Right kidney (tissue), 9 donors: ENCODE measurements at places on chromosomes 1 and 21.

- no peak for DNase-seq
Measured at GRCh38 chr1:53554592-53555305, 95.5 kb downstream of the DMRTB1 start.

GRCh38 chr1:24199291-24199900 is 12.3 kb upstream of the IFNLR1 start:
- peak; percentile 51 for DNase-seq

DNA sequence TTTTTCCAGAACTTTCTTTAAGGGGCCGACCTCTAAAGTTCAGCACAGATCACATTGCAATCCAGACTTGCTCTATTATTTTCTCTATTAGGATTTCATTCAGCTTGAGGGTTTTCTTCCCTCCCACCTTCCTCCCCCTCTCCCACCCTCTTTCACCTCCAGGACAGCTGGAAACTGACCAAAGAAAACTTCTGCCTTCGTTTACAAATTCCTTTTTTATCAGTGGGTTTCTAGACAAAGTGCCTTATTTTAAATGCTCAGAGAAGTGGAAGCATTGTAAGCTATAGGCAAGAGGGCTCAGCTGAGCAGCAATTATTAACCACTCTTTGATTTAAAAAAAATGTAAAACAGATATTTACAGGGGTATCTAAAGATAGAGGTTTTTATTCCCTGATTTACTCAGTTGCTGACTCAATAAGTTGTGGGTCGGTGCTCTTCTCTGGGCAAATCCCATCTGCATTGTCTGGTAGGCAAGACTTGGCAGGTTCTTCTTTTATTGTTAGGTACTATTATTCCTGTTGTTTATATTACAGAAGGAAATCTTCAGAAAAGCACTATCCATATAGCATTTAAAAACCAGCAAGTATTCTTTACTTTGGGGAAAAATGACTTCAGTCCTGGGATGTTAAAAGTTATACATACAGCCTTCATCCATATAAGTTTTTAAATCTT is 277.0 kb upstream of the C1orf105 start:
- DNase-seq, result no peak

DNA sequence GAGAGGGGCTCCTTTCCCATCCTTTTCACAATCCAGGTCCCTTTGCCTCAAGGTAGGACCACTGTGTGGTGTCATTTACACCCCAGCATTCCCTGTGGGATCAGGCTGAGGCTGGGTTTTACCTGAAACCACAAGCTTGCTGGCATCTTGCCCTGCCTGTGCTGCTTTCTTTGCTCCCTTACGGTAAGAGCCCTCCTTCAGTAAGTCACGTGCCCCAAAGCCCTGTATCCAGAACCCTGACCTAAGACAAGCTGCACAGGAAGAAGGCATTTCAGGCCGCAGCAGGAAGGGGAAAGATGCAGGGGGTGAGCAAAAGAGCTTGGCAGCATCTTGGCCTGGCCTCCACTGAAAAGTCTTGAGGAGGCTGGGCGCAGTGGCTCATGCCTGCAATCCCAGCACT is 58.4 kb downstream of the KLHDC7A start:
- no peak for DNase-seq

- no peak for DNase-seq
Measured at GRCh38 chr21:36122977-36123376, 11.9 kb upstream of the CBR3 start.

DNA sequence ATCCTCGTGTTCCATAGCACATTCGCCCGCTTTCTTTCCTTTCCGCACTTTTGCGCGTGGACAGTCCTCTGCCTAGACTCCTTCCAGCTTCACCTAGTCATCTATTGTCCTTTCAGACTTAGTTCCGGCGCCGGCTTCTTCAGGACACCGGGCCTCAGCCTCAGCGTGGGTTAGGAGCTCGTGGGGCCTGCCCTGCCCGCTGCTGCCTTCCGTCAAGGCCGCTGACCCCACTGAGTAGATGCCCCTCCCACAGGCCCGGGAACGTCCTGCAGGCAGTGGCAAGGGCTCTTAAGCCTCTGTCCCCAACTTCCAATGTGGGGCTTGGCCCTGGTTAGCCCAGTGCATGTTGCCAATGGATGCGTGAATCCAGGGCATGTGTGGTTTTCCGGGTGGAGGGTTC is 11.4 kb downstream of the DMRTB1 start:
- DNase-seq, result no peak

DNA sequence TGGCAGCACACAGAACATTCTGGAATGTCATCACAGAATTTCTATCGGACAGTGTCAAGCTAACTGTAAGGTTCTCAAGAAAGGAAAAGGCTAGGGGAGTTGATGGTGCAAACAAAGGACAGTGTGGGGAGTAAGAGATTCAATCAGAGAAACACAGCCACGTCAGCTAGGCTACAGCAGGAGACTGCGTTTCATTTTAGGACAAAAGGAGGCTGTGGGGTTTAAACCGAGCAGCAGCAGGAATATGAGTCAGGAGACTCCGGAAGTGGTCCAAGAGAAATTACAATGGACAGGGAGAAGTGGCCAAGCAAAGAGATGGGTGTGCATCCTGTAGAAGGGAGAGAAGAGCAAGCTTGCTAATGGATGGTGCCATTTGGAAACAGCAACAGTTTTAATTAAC is 37.4 kb upstream of the C1orf198 start:
- no peak for DNase-seq

DNA sequence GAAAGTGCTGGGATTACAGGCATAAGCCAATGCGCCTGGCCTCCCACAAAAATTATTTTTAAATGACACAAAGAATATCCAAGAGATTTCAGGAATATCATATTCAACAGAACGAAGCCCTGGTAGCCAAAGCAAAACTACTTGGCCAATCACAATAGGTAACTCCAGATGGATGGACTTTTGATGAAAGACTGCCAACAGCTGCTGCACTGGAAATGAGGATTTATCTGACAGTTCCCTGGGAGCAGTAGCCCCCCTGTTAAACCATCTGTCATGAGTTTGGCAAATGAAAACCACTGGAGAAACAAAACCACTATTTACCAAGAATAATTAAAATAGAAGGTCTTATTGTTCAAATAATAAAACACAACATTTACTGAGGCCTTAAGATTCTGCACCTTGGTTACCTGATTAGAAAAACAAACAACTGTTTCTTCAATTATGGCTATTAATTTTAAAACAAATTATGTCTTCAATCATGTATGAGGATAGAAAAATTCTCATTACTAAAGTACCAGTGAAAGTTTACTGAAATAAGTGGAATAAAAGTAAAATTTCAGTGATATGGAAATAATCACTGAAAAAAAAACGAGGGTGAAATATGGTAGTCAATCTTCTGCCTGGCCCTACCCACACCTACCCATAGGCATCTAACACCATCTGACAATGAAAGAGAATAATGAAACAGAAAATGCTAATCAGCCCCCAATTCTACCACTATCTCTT is 34.3 kb upstream of the PSMG1 start:
- DNase-seq, result no peak

GRCh38 chr1:119380304-119380703 is 11.7 kb downstream of the HAO2 start:
- DNase-seq, result no peak

GRCh38 chr1:20775700-20776099 is 11.4 kb downstream of the HP1BP3 start:
- no peak for DNase-seq

GRCh38 chr21:42833859-42834725 is 45.2 kb downstream of the WDR4 start:
- DNase-seq, result no peak

- no peak for DNase-seq
Measured at GRCh38 chr1:61743716-61744580, 1.7 kb downstream of the PATJ start.

- no peak for DNase-seq
Measured at GRCh38 chr1:92769856-92770255, 15.1 kb downstream of the EVI5 start.

- peak; percentile 93 for DNase-seq
Measured at GRCh38 chr1:2212532-2213491, 15.3 kb upstream of the SKI start.

DNA sequence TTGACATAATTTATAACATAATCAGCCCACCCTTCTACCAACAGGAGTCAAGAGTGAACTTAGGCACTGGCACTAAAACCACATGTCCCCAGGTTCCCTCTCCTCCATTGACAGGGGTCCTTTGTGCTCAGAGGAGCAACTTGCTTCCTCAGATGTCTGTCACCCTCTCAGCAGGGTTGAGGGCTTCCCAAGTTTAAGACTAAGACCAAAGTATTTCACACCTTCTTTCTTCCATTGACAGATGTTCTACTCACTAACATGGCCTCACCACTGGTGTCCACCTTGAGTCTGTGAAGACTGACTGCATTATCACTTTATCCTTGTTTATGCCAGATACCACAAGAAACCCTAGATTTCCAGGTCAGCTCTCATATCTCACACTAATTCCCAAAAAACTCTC is 56.5 kb downstream of the CCDC18 start:
- DNase-seq, result no peak

GRCh38 chr1:215719552-215719951 is 152.4 kb downstream of the KCTD3 start:
- DNase-seq, result no peak

DNA sequence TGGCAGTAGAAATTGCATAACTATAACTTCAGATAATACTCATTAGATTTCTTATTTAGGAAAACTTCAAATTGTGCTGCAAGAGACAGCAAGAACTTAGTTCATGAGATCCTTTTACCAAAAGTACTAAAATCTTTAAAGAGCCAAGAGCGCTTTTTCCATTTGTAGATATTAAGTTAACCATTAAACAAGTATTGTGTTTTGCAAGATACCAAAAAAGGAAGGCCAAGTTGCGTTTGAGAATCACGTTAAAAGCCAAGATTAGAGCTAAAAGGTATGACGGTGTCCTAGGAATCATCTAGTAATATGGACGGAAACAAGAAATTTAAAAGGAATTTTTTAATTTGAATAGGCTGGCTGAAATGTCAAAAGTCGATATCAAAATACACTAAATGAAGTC is 361.3 kb upstream of the LYPLAL1 start:
- no peak for DNase-seq

DNA sequence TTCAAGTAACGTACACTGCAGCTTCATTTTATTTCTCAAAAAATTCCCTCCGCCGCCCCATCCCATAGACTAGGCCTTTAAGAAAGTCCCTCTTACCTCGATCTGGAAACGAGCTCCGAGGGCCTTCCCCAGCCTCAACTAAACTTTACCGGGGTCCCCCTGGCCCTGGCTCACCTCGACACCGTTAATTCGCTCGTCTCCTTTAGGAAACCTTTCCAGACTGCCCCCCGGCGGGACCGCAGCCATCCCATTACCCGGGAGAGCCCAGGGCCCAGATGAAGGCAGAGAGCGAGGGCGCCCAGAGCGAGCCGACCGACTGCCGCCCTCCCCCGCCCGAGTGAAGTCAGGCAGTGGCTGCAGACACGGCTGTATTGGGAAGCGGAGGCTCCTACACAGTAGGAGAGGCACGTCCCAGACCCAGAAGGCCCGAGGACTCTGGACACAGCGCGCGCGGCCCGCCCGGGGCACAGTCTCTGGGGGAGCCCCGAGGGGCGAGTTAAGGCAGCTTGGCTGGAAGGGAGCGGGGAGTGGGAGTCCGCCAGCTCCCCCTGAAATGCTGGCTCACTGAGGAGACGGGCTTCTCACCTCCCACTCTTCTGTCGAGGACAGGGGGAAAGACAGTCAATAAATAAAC is 14.6 kb downstream of the SEMA6C start:
- DNase-seq, result peak; percentile 89
